HS-5 (cell line): ENCODE measurements at places on chromosomes 4 and X.

DNA sequence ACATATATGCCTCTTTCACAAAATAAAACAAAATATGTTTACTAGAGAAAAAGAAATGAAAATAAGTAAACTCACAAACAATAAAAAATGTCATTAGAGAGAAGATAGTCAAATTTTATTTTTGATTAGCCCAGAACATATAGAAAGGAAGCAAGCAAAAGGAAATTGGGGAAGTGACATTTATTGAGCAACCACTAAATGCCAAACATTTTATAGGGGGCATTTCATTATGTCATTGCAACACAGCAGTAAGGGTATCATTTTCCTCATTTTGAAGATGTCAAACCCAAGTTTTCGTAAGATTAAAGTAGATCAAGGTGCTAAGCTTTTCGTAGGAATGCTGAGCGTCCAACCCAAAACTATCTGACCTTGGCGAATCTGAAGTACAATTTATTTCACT is 1331.5 kb upstream of the PABPC4L start:
- DNase-seq: no peak

- no peak for DNase-seq
Measured at GRCh38 chrX:17374619-17375366, at the start of gene NHS. Gene NHS, plus strand, starts transcription at chrX:17375200. Its CDS starts 558 bp downstream, at chrX:17375758.

DNA sequence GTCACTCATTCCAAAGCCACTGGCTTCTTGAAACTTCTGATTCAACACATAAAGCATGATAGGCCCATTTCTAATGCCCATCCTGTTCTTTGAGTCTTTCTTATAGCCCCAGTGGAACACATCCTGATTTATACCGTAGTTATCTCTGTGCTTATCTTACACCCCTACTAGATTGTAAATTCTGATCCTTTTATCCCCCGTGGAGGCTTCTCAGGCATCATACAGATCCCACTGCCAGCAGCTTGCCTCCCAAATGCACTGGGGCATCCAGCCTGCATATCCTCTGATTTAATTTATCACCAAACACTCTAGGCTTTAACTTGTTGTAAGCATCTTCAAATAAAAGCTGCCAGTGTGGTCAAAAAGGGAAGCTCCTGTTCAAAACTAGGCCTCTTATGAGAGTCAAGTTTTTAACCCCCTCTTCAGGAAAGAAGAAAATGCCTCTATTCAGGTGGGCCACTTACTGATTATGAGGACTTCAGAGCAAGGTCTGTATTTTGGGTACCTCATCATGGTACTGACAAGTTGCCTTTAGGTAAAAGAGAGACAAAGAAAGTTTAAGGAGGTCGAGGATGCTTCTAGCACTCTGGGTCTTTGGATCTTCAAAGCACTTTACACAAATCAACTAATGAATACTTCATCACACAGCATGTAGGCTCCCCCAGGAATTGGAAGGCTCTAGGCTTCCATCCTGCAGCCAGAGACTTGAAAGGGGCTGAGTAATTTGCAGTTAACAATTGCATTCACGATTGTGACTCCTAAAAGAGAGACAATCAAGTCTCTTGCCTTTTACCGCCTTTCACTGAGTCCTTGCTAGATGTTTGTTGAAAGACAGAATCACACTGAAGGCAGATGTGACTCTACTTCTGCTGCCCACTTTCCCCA is 95.8 kb upstream of the LDB2 start:
- no peak for DNase-seq

DNA sequence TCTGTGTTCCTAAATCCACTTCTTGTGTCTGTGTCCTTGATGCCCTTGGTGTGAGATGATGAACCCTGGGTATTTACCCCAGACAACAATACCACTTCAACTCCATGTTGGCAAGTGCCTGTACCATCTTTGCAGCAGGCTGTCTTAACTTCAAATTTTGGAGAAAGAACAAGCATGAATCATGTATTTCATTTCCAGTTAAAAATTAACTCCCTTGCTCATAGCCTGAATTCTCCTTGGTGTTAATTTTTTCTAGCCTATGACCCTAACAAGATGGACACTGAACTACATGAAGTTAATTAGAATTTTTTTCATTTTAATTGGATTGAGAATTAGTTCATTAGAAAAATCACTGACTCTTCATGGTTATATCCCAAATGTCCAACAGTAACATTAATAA is 267.8 kb upstream of the INTU start:
- DNase-seq: no peak

DNA sequence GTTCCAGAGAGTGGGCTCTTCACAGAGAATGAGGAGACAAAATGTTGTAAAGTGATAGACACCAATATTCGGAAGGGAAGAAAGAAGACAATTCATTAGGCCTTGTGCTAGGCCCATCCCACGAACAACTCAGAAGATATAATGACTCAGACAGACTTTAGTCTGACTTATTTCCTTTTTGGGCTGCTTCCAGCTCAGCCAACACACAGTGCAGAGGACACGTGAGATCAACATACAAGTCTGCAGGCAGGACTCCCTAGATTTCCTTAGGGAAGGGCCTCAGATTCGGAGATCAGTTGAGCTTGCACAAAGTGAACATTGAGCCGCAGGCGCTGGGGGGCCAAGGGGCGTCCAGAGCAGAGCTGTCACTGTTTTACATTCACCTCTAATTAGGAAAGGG is 290.7 kb upstream of the TENM3 start:
- DNase-seq: peak; percentile 58

DNA sequence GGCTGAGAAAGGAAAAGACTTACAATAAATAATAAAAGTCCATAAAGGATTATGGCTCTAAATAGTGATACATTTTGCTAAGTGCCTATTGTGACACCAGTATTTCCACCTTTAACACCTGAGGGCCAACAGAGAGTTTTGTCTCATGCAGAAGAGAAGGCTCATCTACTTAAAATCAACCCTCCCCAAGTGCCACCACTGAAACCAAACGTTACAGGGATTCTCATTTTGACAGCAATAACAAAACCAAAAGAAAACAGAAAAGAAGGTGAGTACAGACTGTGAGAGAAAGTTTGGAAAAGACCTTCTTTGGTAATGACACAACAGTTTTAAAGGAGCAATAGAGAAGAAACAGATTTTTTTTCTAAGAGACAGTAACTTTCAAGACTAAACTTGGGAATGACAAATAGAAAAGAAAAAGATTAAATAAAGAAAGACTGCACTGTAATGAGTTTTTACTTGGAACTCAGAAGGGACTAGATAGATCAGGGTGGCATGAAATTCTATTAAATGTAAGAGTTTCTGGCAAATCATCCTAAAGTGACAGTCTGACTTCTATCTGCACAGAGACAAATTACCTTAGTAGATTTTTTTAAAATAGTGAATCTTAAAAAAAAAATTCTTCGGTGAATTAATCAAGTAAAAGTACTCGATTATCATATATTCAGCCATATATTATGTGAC is 109.7 kb downstream of the ZNF827 start:
- DNase-seq: no peak

- no peak for DNase-seq
Measured at GRCh38 chr4:997375-998071, 4.3 kb upstream of the SLC26A1 start.

DNA sequence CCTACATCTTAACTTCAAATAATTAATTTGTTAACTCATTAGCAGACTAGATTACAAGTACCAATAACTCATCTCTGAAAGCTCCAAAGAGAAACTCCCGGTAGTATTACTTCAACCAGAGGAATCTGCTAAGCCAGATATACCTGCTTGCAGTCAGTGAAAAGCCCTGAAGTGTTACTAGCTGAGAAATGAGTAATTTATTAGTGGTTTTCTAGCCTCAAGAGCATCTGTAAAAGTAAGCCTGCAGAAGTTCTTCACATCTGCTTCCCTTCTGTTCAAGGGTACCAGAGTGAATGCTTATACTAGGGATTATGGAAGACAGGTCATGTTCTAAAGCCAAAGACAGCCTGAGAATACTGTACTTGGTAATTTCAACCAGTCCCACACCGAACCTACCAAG is 34.7 kb downstream of the IRS4 start:
- DNase-seq: no peak

DNA sequence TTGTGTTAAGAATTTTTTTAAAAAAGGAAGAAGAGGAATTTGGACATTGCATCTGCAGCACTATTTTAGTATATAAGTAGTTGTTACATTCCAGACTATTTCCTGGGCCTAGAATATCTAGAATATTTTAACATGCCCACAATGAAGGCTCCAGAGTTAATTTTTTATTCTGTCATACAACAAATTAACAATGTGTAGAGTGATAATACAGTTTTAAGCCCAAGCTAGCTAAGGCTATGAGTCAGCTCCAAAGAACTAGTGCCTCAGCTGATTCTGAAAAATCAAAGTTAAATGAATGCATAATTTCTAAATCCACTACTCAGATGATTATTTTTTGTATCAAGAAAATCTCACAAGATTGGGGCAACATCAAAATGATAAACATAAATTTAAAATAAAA is 231.4 kb downstream of the PRDM5 start:
- DNase-seq: no peak

- no peak for DNase-seq
Measured at GRCh38 chrX:140163371-140164159, 198.2 kb upstream of the CXorf66 start.

DNA sequence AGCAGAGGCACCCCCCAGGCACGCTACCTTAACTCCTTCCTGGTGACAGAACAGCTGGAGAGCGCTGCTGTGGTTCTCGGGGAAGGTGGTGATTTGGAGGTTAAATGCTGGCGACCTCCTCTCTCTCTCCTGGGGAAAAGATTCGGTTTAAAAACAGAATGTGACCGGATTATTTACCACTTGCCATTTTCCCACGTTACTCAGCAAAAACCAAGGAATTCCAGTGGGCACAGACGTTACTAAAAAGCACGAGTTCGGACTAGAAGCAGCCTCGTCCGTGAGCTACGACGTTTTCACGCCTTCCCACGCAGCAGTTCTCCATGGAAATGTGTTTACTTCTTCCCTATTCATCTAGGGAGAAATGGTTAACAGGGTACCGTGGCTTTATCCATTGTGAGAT is 32.3 kb upstream of the C4orf50 start:
- DNase-seq: no peak

DNA sequence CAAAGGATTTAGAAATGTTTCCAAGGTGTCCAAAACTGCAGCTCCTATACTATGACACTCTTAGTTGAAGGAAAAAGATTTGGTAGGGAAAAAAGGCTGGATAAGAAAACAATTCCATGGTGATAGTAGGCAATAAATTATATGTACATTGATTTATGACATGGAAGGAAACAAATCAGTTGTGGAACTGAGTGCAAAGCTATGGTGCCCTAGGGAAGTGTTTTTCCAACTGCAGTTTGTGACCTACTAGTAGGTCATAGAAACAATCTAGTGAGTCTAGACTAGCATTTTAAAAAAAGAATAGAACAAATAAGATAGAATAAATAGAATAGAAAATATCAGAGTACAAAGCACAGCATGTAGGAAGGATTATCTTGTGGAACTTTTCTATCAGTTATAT is 58.4 kb upstream of the TSPAN5 start:
- DNase-seq: no peak

DNA sequence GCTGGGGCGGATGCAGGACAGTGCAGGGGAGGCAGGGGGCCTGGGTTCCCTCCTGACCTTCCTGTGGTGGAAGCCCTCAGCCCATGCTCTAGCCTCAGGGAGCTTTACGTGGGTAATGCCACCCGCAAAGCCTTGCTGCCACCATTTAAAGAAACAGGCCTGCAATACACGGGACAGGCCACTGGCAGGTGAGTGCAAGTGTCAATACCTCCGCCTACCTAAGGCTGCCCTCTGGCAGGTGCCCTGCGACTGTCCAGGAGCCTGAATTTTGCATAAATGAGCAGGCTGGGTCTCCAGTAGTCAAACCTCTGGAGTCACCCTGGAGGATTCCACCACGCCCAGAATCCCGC is 5.9 kb downstream of the CRMP1 start:
- no peak for DNase-seq

DNA sequence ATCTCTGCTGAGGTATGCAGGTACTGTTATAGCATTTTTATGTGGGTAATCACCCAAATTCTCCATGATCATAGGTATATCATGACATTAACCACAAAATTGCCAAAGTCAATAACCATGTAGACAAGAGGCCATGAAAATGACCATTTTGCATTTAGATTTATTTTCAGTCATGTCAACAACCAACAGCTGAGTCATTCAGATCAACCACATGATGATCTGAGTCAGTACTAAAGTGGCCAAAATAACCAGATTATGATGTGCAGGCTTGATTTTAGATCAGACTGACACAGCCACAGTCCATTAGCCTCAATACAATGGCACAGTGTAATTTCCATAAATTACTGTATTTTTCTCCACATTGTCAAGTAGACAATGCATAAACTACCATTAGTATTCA is 240.5 kb downstream of the GRIA3 start:
- DNase-seq: peak; percentile 30

DNA sequence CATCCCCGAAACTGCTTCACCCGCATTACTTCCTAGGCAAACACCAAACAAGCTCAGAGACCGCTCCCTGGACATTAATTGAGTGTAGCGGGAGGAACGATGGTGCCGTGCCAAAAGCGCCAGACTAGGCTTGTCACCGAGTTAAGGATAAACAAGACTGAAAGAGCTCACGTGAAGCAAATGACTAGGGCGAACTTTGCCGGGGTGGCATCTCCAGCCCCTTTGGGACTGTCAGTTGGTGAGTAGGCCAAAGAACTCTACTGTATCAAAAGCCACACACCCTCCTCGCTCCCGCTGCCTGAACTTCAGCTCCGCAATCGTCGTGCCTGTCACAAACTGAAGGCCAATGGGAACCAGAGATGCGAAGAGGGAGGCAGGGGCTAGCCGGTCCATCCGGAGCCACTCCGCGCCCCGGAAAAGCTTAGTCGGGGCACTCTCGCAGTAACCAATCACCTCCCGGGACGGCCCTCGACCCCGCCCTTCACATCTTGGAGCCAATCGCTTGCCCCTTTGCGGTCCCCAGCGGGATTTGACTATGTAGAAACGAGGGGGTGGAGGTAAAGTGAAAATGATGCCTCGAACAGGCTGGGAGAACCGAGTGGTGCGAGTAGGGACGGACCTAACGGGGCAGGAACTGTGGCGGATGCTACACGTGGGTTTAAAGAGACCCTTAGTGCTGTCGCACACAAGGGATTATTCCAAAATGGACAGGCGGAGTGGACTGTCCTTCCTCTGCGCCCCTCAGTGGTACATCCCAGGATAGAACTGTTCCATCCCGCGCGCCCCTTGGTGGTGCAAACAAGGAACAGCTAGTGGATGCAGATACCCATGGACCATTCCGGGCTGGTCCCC is 37.0 kb upstream of the FAM156A start:
- DNase-seq: peak; percentile 84

DNA sequence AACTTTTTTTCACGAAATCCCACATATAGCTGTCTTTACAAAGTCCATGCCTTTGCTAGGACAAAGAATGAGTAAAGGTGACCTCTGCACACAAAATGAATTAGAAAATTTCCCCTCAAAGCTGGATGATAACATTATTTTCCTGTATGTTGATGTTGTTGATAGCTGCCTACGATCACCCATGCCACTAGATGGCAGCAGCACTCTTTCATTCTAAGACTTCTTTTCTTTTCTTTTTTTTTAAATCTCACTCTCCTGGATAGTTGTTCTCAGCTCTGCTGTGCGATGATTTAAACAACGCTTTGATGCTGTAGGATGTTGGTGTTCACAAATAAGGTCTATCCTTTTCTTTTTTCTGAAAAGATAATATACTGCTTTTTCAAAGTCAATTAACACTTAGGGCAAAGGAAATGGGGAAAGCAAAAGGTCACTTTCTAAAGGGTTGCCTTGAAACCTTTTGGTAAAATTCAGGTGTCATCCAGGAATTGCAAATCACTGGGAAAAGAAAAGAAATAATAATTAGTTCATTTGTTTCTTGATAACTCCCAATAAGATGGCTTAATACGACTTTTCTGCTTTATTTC is 266.8 kb downstream of the C4orf33 start:
- DNase-seq: peak; percentile 49

GRCh38 chr4:159111416-159111815 is 8.5 kb downstream of the RAPGEF2 start:
- DNase-seq: no peak

GRCh38 chr4:174592985-174593335 is 70.7 kb upstream of the HPGD start:
- peak; percentile 37 for DNase-seq
